ENCODE measurements at places on chromosomes 16 and 17. TPM values are rescaled to one million over a fixed set of nuclear protein-coding genes. Genes with fewer than 3 reads are reported as not detected.

PRSS33 gene
- total RNA-seq, result not detected

KRTAP4-1 gene
- not detected for total RNA-seq

PRCD gene
- total RNA-seq, result 9.9 TPM

RPRML gene
- total RNA-seq, result not detected

AOC2 gene
- 3.0 TPM for total RNA-seq

Data from mesothelial cell of epicardium (in vitro differentiated cells).